ENCODE measurements at places on chromosomes 1 and 21.

GRCh38 chr21:25005388-25005787 lies 601.9 kb downstream of the MRPL39 start:
- DNase-seq: peak; percentile 27

DNA sequence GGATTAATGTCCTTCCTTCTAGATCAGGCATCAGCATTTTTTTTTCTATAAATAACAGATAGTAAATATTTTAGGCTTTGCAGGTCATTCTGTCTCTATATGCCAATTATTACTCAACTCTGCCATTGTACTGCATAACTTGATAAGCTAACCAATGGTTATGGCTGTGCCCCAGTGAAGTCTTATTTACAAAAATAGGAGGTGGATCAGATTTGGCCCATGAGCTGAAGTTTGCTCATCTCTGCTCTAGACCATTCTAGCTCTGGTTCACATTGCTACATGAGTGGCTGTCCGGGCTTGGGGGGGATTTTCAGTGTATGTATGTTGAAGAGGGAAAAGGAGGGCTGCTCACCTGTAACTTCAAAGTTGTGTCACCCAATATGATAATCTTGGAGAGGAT lies 10.1 kb downstream of the RAB7B start:
- no peak for DNase-seq

- no peak for DNase-seq
Observed at GRCh38 chr21:34570313-34570712, 44.6 kb downstream of the RCAN1 start.

DNA sequence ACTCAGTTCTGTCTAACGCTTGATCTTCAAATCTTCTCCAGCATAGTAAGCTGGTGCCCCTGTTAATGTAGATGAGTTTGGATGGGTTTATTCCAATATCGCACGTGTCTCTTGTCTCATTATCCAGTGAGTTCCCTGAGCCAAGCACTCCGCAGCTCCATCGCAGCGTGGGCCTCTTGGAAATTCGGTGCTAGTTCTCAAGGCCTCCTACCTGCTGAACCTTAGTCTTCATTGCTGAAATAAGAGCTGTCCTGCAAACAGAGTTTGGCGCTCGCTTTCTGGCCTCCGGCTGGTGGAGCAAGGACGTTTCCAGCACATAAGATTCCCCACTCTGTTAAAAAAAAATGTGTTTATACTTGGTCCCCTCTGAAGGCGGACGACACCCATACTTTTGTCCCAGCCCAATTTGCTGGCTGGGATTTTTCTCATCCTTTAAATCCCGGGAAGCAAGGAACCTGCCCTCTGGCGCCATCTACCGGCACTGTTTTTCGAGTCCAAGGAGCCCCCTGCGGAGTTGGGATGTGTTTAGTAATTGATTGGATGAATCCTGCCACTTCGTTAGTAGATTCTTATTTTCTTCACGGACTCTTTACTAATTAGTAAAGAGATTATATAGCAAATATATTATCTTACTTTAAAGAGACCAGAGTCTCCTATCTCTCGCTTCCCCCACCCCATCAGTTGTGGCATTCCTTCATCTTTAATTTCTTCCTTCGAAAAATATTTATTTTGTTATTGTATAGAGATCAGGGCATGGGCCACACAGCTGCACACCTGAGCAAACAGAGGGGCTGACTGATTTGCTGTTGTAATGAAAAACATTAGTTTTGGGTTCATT lies 14.7 kb downstream of the JUN start:
- peak; percentile 60 for DNase-seq

DNA sequence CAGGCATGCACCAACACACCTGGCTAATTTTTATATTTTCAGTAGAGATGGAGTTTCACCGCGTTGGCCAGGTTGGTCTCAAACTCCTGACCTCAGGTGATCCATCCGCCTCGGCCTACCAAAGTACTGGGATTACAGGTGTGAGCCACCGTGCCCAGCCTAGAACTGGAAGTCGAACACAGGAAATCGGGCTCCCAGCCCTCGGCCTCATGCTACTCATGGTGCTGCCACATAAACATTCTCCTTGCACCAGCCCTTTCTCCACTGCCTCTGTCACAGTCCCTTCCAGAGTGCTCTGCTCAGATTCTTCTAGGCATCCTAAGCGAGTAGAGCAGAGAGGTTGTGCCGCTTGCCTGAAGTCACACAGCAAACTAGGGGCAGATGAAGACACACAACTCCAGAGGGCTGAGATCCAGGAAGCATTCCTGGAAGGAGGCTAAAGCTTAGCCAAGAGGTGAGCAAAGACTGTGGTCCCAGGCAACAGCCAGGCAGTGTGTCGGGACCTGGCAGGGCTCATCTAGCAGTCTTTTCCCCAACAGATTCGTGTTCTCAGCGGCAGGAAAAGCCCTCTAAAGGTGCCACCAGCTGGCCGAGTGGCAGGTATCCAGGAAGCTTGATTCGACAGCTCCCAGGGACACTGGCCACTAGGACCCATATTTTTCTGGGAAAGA lies 29.6 kb upstream of the NPPB start:
- no peak for DNase-seq

DNA sequence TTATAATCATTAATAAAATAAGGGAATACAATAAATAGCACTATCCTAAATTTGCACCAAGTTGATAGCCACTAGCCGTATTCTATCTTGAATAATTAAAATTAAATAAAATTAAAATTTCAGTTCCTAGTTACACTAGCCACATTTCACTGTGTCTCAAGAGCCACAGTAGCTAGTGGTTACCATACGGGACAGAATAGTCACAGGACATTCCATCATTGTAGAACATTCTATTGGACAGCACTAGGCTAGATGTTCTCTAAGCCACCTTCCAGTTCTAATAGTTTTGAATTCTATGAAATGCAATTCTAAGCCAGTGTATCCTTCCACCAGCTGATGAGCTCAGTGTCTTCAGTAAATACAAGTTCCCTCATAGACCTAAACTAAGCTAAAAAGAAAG lies 71.1 kb upstream of the GOLT1A start:
- DNase-seq: no peak

GRCh38 chr1:16717336-16718098 lies 22.8 kb upstream of the RNU1-4 start:
- no peak for DNase-seq

- DNase-seq: no peak
Observed at GRCh38 chr1:24417681-24418080, 2.1 kb downstream of the NIPAL3 start.

DNA sequence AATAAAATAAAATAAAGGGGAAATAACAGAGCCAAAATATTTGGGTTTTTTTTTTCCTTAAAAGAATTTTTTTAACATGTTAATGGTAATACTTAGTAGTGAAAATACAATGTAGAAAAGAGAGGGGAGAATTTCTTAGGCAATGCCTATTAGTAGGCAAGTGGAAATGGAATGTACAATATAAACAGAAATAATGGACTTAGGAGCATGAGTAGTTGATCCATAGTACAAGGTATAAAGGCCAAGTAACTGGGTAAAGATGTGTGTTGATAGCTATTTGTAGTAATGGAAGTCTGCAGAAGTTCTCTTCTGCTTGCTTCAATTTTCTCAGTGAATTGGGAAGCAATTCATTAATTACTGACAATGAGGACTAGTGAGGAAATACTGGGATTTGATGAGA lies 34.4 kb downstream of the TESK2 start:
- DNase-seq: no peak

DNA sequence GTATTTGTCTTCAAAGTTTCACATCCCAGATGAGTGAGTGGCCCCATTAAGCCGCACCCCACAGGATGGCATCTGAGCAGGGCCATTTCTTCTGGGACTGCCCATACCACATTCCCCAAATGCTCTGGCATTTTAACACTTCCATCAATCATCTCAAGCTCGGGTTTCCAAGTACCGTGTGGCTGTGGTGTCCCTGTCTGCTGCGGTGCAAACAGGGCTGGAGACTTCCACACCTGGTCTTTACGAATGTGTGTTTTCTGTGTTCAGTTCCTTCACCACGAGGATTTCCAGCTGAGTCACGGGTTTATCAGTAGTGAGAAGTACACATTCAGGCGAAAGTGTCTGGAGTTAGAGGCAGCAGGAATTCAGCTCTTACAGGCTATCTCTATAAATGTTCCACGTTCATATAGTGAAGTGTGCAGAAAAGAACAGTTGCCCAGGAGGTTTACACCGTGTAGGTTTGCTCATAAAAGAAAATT lies 195.2 kb downstream of the RHOU start:
- DNase-seq: no peak

Data from muscle of back (tissue), 13 donors.